ENCODE measurements at places on chromosomes 11 and 22.

DNA sequence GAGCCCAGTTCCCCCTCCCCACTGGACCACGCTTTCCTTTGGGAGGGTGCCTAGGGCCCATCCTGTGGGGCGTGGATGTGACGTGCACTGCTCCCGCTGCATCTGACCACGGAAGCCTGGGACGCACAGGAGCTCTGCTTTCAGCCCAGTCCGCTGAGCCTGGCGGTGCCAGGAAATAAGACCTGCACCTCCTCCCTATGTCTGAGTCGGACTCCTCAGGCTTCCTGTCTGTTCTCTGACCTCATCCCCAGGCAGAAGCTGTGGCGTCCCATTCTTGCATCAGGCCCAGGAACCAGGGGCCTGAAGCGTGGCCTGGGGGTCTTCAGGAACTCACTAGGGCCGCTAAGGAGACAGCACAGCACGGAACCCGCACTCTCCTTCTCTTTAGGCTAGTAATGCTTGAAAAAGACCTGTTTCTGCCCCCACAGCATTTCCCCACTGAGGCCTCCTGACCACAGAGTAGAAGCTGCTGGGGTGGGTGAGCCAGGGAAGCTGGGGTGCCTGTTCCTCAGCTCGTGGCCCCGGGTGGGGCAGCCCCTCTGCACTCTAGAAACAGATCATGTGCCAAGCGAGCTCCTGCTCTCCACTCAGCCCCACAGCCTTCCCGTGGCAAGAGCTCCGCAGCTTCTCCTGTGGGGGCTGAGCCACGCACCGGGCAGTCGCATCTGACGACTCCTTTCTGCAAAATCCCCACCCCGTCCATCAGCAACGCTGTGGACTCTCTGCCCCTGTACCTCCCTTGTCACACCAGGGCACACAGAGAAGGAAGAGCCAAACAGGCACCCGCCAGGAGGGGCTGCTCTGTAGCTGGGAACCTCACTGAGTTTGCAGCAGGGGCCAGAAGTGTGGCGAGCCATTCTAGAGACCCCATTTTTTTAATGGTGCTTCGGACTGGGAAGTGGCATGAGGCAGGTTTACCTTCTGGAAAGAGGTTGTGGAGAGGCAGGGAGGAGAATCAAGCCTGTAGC, 22.6 kb downstream of the MOV10L1 start:
- DNase-seq: no peak

DNA sequence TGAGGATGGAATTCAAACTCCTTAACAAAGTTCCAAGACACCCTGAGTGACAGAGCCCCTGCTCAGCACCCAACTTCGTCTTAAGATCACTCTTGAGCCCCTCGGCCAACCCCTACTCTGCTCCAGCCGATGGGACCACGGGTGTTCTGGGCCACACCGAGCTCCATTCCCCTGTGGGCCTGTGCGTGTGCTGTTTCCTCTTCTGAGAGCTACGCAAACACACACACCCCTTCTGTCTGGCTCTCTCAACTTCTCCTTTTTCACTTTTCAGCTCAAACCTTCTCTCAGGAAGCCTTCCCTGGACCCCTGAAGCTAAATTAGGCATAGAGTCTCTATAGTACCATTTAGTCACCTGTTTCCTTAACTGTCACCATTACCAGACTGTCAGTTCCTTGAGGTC, 37.5 kb upstream of the NNMT start:
- peak; percentile 20 for DNase-seq

- DNase-seq: no peak
Measured at GRCh38 chr11:20639688-20640087, 29.7 kb upstream of the NELL1 start.

DNA sequence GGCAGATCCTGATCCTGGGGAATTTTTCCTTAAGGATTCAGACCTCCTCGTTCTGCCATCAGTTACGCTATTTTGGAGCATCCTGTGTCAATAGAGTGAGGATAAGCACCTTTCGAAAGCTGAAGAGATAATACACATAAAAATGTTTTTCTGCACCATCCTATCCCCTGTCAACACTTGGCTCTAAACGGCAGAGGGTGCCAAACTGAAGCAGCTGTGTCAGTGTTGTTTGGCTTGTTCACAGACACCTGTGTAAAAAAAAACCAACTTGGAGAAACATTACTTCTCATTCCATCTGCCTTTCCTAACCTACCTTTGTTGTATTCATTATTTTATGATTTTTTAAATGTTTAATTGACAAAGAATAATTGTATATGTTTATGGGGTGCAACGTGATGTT, 417.0 kb upstream of the DDI1 start:
- no peak for DNase-seq

DNA sequence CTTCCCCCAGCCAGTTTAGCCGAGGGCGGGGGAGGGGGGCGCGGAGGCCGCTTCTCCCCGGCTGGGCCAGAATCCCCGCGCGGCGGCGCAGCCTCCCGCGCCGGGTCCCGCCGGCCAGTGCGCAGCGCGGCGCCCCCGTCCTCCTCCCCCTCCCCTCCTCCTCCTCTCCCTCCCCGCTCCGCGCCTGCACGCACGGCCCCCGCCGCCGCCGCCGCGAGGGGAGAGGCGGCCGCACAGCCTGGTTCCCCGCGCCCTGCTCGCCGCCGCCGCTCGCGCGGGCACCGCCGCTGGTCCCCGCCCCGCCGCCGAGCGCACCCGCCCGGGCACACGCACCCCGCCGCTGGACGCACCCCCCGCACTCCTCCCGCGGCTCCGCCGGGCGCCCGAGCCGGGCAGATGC, at the start of gene FLRT1:
Gene FLRT1, plus strand, starts transcription at position 356 of the 400 bp plus-strand sequence. CDS start 80,337 bp downstream, outside the sequence.
- no peak for DNase-seq

DNA sequence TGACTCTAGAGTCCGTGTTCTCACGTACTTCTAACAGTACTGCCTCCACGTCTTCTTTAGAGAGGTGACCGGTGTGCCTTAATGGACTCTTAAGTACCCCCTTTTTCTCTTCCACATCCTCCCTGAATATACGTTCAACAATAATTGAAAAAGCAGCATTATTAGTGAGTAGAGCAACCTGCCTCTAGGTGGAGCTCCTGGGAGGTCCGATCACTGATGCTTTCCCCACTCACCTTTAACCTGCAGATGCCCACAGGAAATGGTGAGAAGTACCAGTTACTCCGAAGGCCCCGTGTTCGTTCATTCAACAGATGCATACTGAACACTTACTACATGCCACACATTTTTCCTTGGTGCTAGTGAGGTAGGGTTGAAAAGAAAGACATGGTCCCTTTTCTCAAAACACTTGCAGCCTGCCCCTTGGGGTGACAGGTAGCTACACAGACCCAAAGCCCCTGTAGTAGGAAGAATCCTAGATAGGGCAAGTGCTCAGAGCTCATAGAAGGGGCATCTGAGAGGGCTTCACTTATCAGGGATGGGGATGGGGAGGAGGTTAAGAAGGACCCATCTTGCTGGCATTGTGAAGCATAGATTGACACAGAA, 72.7 kb downstream of the FEZ1 start:
- no peak for DNase-seq

DNA sequence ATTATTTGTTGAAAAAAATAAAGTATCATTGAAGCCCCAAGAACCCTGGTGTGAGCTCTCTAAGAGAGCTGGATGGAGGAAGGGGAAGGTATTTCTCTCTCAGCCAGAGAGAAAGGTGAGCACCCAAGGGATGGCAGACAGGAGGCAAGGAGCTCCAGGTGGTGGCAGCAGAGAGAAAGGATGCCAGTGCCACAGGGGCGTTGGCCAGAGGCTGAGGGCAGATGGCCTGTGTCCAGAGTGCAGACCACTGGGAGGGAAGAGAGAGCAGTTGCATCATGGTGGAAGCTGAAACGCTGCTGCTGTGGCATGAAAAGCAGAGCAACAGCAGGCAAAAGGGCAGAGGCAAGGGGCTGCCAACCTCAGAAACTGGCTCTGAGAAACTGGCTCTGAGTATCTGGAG, 8.5 kb downstream of the SPON1 start:
- DNase-seq: no peak

All from stimulated activated naive B cell treated with anti-CD40 and anti-IgM and Interleukin-4, amounts not matched to agents 10 μg/mL and 1 μg/mL and 100 μg/mL, for 72 hours (primary cell).